Cerebellum (tissue), 4 donors: ENCODE measurements at places on chromosomes 2 and 18. TPM values are rescaled to one million over a fixed set of nuclear protein-coding genes. Genes with fewer than 3 reads are reported as not detected.

Gene FKBP1B
- total RNA-seq: 25.1 TPM

Gene ACSL3
- total RNA-seq: 121 TPM

Gene TRIM43
- total RNA-seq: 1.1 TPM

- DNase-seq: no peak
Observed at GRCh38 chr2:1744446-1745170, at the start of gene PXDN. TSS of gene PXDN (minus strand) at chr2:1744515. CDS start at chr2:1744455, 60 bp downstream.

GRCh38 chr2:200341376-200341775, 34.9 kb downstream of the SPATS2L start:
- DNase-seq: no peak

DNA sequence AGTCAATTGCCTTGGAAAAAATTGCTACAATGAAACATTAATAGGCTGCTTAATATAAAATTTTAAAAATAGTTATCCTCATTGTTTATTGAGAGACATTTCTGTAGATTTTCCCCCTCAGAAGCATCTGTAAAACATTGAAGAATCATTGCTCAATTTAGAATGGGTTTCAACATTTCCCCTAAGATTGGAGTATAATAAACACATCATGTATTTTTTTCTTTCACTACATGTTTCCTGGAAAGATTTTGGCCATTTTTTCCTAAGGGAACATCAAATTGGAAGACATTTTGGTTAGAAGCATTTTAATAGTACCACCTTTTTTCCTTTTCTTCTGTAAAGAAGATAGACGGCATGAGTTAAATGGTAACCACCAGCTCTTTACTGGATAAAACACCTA, 443.2 kb upstream of the SPHKAP start:
- DNase-seq: no peak

DNA sequence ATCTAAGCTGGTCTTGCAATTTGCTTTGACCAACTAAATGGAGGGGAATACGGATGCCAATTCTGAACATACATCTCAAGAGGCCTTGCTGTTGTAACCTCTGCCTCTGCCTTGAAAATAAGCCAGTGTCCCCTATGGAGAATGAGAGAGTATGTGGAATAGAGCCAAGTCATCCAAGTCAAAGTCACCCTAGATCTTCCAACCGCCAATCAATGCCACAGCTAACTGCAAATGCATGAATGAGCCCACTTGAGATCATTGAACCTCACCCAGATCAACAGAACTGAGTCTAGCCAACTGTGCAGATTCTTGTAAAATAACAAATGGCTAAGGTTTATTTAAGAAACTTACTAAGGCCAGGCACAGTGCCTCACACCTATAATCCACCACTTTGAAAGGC, 139.8 kb upstream of the TANK start:
- no peak for DNase-seq

- DNase-seq: no peak
Observed at GRCh38 chr18:72261590-72261989, 282.6 kb downstream of the CBLN2 start.

DNA sequence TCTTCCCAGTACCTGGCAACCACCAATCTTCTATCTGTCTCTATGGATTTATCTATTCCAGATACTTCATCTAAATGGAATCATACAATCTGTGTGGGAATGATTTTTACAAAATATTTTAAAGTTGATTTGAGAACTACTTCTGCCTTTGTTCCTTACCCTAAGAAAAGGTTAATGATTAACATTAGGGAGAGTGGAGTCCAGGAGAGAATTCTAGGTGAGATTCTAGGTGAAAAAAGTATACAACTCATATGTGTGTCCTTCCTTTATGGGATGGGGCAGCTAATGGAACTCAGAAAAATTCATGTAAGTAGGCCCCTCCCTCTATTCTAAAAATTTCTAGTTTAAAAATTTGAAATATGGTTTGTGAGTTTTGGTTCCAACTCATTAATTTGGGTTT, 35.9 kb upstream of the WDSUB1 start:
- no peak for DNase-seq
